ENCODE measurements at places on chromosomes 5 and 9. TPM values are rescaled to one million over a fixed set of nuclear protein-coding genes. Genes with fewer than 3 reads are reported as not detected.

GRCh38 chr5:107542831-107543231 lies 127.9 kb downstream of the EFNA5 start:
- DNase-seq, result no peak

DMRT3 gene
- not detected for total RNA-seq

- no peak for DNase-seq
Measured at GRCh38 chr9:84975926-84976325, 306.4 kb downstream of the NTRK2 start.

DNA sequence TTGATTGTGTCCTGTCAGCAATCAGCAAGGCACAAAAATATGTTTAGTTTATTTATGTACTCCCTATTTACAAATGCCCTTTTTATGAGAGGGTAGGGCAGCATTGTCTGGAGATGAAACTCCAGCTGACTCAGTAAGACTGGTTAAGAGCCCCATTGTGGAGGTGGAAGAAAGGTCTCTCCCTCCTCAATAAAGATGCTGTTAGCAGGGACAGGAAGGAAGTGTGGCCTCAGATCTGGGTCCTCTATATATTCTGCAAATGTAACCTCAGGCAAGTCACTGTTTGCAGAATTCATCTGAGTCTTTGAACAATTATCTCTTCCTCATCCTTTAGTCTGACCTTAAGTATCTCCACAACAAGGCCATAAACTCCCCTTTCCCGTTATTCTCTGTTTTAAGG lies 48.3 kb upstream of the TRAF1 start:
- no peak for DNase-seq

GRCh38 chr9:98150164-98150563 lies 31.1 kb upstream of the TRIM14 start:
- DNase-seq, result no peak

DNA sequence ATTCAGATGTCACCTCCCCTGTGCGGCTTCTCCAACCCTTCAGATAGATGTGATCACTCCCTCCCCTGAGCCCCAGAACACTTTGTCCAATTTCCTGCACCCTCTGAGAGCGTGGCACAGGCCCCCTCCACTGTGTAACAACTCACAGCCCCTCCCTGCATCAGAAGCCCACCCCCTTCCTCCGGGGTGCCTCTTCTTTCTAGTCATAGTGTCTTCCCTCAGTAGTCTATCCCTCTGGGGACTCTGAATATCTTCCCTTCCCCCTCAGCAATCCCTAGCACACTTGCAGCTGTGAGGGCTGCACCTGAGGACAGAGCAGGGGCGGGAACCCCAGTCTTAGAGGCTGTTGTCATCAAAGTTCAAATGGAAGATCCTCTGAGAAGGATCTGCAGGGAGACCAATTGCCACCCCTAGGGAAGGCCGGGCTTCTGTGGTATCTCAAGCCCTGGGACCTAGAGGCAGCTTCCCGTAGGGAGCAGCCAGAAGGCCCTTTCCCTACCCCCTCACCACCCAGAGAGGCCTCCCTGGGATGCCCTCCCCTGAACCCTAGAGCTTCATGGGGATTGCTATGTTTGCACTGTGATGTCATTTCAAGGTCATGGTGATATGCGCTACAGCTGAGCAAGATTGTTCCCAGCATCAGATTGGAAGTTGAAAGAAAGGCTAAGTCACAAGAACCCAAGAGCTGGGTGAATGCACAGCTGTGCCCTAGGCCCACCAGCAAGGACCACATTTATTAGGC lies 70.7 kb downstream of the THBS4 start:
- no peak for DNase-seq

All from endothelial cell (in vitro differentiated cells).